ENCODE measurements at places on chromosomes 12 and 14.

- no peak for DNase-seq
Observed at GRCh38 chr12:24455811-24456210, 493.1 kb downstream of the BCAT1 start.

GRCh38 chr12:93137656-93138612 is 208.8 kb upstream of the EEA1 start:
- peak; percentile 56 for DNase-seq

GRCh38 chr14:71430678-71431376 is 501.4 kb upstream of the RGS6 start:
- peak; percentile 55 for DNase-seq

DNA sequence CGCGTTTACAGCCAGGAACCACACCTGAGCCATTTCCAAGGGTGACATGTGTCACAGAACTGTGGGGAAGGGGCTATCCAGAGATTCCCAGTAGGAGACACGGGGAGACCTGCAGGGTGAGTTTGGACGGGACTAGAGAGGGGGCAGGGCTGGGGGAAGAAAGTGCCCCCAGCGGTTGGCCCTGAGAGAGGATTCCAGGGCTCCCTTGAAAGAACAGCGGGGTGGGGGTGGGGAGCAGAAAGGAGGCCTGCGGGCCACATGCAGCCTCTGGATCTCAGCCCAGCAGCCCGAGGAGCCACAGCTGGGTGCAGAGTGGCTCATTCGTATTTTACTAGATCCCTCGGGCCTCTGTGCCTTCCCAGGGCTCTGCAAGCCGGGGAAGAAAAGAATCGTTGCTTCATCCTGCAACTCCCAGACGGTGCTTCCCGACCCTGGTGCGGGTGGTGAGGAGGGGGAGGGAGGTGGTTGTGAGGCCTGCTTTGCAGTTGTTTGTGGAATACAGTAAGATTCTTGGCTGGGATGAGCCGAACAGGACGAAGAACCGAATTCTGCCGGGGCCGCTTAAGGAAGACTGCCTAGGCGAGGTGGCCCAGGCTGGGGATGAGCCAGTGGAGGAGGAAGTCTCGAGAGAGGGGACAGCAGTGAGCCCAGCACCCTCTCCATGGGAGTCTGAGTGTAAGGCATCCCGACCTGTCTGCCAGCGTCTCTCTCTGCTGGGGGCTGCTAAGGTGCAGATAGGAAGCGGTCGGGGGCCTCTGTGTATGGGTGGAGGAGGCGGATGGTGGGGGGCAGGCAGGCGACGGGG is 36.1 kb upstream of the ANKRD9 start:
- DNase-seq = no peak

GRCh38 chr14:105600939-105601359 is 74.6 kb downstream of the TMEM121 start:
- DNase-seq = no peak

- DNase-seq = no peak
Observed at GRCh38 chr14:90814806-90815571, 1.2 kb downstream of the TTC7B start.

DNA sequence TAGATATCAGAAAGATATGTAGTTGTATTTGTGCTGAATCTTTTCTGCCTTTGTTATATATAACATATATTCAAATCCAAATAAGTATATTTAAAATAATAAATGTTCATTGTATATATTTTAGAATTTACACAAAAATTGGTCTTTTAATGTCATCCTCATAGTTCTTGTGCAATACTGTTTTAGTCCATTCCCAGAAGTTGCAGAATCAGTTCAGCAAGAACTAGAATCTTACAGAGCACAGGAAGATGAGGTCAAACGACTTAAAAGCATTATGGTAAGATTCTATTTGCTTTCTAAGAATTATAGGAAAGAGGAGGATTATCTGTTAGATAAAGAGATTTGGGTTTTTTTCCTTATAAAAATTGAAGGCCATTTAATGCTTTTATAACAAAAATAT is 51.0 kb downstream of the SCFD1 start:
- no peak for DNase-seq

- DNase-seq = no peak
Observed at GRCh38 chr12:76680940-76681339, 83.0 kb upstream of the ZDHHC17 start.

DNA sequence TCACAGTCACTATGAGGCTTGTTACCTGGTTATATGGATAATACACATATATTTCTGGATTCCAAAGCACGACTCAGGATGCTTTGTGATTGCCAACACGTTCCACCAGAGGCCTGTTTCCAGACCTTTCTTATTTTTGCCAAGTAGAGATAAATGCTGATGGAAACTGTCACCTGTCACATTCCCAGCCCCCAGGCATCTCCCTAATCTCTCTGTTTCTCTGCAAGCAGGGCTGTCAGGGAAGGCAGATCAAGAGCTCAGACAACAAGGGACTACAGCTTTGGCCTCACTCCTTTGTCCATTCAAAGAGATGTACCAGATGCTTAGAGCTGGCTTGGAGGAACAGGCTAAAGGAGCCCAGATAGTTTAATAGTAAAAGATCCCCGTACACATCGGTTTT is 21.8 kb upstream of the DDHD1 start:
- no peak for DNase-seq

GRCh38 chr12:60257063-60257462 is 661.2 kb downstream of the SLC16A7 start:
- DNase-seq = no peak

DNA sequence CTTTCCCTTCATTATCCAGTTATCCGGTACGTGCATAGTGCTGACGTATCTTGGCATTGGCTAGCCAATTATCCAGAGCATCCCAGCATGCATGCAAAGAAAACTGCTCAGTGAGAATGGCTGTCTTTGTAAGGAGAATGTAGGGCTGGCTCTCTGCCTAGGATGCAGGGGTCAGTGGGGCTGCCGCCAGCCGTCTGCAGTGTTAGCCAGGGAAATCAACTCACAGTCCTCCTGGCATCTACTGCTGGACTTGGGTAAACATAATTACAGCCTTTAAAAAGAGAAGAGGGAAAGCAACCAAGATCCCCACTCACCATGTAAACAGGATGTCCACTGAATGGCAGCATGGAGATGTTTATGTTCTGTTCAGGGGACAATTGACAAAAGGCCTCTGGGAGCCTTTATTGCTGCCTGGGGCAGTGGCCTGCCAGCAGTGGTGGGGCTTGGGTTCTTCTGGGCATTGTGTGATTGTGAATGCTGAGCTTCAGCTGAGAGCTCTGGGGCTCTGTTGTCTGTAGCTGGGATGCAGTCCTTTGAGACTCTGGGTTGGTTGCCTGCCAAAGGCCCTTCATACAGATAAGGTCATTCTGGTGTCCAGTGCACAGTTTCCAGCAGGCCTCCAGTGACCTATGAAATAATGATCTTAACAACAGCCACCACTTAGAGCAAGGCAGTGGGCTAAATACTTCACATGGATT is 121.8 kb downstream of the TBC1D30 start:
- no peak for DNase-seq

GRCh38 chr12:129184127-129184928 is 331.1 kb downstream of the GLT1D1 start:
- no peak for DNase-seq

DNA sequence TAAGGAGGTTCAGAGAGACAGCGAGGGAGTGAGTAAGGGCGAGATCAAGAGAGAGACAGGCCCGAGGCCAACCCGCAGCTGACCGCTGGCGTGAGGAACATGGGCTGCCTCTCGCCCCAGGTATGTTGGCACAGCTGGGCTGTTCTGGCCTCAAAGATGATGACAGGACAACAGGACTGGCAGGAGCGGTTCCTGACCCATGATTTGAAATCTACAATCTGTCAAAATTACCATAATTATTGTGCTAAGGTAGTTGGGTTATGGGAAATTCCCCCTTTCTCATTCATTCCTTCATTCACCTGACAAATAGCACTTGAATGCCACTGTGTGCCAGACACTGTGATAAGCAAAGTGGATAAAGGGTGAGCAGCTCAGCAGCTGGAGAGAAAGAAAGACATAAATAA is 5.1 kb upstream of the ENDOU start:
- DNase-seq = no peak

GRCh38 chr12:122265476-122265875 is 818 bp downstream of the VPS33A start:
- DNase-seq = peak; percentile 7

DNA sequence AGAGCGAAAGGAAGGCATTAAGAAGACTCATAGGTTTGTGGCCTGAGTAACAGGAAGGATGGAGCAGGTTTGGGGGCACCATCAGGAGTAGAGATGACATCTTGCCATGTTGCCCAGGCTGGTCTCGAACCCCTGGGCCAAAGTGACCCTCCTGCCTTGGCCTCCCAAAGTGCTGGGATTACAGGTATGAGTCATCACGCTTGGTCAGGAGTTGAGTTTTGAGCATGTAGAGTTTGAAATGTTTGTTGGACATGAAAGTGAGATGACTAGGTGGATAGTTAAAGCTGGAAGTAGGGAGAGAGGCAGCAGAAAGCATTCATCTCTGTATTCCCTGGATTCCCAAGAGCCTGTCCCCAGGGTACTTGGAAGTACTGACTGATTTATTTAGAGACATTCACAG is 112.6 kb downstream of the ERC1 start:
- DNase-seq = no peak

DNA sequence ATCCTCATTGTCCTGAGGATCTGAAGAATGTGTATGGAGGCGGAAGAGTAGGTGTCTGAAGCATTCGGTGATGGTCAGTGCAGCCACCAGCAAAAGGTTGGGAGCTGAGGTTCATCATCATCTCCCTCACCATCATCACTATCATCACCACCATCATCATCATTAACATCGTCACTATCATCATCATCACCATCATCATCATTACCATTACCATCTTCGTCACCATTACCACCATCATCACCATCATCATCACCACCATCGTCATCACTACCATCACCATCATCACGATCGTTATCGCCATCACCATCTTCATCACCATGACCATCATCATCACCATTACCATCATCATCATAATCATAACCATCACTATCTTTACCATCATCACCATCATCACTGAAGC is 90.8 kb upstream of the TMEM132D start:
- DNase-seq = no peak

DNA sequence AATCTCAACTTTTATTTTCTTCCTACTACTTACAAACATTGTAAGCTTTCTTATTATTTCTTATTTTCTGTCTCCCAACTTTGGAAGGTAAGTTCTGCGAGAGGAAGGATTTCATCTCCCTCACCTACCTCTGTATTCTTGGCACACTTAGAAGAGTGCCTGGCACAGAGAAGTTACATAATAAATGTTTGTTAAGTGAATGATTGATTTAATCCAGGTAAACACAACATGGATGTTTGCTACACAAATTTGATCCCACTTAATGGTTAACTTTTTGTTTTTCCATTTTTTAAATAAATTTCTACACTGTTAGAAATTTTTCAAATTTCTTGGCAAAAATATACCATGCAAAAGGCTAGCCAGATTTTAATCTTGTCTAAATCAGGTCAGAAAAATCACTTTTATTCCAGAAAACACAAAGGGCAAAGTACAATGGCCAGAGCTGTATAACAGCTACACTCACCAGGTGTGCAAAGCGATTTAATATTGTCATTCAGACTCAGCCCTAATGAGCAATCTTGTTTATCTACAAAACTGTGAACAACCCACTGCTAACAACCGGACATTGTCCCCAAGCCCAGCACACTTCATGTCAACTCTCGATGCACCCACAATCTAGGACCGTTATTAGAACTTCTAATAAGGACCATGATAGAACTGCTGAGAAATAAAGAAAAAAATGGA is 222.1 kb upstream of the EEA1 start:
- DNase-seq = no peak

DNA sequence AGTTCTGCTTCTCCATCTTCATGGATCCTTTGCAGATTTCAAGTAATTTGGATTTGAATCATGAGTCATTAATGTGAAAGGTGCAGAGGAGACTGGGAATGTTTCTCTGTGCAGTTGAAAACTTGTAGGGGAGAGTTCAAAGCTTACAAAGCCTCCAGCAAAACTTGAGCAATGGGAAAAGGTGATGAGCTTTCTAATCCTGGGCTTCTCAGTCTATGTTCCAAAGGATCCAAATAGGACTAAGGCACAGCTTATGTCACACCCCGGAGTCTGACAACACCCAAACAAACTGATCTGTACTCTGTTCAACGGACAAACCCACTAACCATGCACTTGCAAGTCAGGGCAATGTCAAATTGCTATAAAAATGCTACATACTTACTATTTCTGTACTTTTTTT is 134.8 kb downstream of the DUSP6 start:
- DNase-seq = no peak

DNA sequence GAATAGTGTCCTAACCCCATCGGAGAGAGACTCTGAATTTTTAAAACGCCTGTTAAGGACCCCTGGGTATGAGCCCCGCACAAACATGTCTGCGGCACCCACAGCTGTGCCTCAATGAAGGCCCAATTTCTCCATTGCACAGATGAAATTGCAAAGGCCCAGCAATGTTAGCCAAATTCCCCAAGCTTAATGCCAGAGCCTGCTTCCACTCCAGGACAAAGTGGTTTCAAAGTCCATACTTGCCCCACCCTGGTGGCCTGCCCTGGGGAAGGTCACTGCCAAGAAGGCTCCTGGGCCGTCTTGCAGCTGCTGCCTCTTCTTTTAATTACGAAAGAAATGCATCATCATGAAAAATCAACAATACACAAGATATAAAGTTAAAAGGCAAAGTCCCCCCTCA is 1179.7 kb downstream of the VRK1 start:
- no peak for DNase-seq

DNA sequence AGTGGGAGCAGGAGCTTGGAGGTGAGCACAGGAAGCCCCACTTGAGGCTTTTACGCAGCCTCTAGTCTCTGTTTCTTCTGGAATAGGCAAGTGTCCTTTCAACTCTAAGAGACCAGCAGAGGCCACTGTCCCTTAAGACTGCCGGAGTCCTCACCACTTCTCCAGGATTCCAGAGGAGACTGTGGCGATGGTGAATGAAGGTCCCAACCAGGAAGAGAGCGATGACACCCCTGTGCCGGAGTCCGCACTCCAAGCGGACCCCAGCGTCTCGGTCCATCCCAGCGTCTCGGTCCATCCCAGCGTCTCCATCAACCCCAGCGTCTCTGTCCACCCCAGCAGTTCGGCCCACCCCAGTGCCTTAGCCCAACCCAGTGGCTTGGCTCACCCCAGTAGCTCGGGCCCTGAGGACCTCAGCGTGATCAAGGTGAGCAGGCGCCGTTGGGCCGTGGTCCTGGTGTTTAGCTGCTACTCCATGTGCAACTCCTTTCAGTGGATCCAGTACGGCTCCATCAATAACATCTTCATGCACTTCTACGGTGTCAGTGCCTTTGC is 442 bp downstream of the FLVCR2 start:
- peak; percentile 72 for DNase-seq
